Right renal pelvis (tissue), 4 donors: ENCODE measurements at places on chromosomes 7 and 10. TPM values are rescaled to one million over a fixed set of nuclear protein-coding genes. Genes with fewer than 3 reads are reported as not detected.

GRCh38 chr7:43872406-43873110 is 3.2 kb upstream of the MRPS24 start:
- DNase-seq = no peak

- no peak for DNase-seq
Measured at GRCh38 chr7:41501006-41501405, 201.9 kb downstream of the INHBA start.

The SLC39A12 gene
- polyA plus RNA-seq = not detected

The TECTB gene
- polyA plus RNA-seq = not detected

DNA sequence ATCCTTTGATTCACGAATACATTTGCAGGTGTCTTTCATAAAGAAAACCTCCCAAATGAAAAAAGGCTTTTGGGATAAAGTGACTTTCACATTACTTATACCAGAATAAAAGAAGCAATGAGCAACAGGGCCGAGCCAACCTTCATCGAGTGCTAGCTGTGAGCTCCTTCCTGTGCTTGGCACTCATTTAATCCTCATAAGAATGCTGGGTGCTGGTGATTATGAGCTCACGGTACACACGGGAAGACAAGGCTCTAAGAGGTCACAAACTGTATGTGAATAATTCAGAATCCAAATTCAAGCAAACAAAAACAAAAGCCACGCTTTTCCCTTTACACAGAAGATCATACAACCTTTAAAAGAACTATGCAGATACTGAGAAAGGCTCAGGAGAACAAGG is 156.2 kb downstream of the COBL start:
- no peak for DNase-seq

- DNase-seq = peak; percentile 85
Measured at GRCh38 chr10:63713191-63714144, 192.3 kb downstream of the REEP3 start.

The TSPAN13 gene
- 35.3 TPM for polyA plus RNA-seq

The OR13A1 gene
- 0.09 TPM for polyA plus RNA-seq

- DNase-seq = no peak
Measured at GRCh38 chr10:29798921-29799690, 164.3 kb upstream of the SVIL start.

The GDF2 gene
- polyA plus RNA-seq = not detected

- DNase-seq = no peak
Measured at GRCh38 chr10:72152286-72152685, 63.5 kb upstream of the ANAPC16 start.

GRCh38 chr7:96548664-96549063 is 161.0 kb downstream of the SEM1 start:
- no peak for DNase-seq

The AKR1C2 gene
- polyA plus RNA-seq = 5.9 TPM

GRCh38 chr7:100430493-100431285 is 1.1 kb downstream of the MEPCE start:
- no peak for DNase-seq

The ICA1 gene
- polyA plus RNA-seq = 21.3 TPM

DNA sequence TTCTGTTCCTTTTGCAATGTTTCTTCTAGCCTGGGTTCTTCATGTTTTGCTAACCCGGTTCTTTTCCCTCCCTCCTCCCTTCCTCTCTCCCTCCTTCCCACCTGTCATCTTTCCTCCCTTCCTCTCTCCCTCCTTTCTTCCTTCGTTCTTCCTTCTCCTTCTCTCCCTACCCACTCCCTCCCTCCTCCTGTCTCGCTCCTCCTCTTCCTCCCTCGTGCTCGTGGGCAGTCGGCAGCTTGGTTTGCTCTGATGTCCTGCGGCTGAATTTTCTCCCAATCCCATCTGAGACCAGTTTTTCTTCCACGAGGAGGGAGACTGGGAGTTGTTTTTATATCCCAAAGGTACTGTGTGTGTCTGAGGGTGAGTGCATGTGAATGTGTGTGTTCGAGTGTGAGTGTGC is 43.6 kb upstream of the DIP2C start:
- no peak for DNase-seq

GRCh38 chr7:25976630-25977029 is 175.4 kb upstream of the NFE2L3 start:
- no peak for DNase-seq

DNA sequence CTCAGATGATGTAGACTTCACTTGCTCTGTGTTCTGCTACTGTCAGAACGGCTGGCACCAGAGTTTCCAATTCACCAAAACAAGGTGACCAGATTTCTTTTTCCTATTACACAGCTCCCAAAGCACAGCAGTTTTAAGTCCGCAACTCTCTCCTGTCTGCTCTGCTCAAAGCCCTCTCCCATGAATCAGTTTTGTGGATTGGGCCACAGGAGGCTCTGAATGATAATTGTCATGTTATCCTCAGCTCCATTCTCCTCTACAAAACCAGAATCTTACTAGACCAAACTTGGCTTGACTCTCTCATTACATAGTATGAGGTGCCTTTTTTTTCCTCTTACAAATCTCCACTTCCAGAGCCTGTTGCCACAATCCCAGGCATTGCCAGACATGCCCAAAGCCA is 223.5 kb downstream of the SNX13 start:
- DNase-seq = no peak

GRCh38 chr7:151875942-151876898 is 695 bp downstream of the PRKAG2 start:
- no peak for DNase-seq

DNA sequence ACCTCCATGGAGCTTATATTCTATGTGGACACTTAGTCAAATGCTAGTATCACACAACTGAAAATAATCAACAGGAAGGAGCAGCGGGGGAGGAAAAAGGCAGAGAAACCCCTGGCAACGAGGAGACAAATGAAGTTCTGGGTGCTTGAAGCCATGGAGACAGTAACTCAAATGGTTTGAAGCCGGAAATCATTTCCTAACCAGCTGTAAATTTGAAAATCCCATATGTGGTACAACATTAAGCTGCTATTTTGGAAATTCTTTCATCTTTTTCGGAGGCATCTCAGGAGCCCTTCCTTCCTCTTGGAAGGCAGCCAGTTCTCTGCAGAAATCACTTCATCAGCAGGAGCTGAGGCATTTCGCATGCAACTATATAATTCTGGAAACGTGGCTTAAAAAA is 91.4 kb downstream of the PPP1R3C start:
- no peak for DNase-seq

The HTR5A gene
- polyA plus RNA-seq = not detected

DNA sequence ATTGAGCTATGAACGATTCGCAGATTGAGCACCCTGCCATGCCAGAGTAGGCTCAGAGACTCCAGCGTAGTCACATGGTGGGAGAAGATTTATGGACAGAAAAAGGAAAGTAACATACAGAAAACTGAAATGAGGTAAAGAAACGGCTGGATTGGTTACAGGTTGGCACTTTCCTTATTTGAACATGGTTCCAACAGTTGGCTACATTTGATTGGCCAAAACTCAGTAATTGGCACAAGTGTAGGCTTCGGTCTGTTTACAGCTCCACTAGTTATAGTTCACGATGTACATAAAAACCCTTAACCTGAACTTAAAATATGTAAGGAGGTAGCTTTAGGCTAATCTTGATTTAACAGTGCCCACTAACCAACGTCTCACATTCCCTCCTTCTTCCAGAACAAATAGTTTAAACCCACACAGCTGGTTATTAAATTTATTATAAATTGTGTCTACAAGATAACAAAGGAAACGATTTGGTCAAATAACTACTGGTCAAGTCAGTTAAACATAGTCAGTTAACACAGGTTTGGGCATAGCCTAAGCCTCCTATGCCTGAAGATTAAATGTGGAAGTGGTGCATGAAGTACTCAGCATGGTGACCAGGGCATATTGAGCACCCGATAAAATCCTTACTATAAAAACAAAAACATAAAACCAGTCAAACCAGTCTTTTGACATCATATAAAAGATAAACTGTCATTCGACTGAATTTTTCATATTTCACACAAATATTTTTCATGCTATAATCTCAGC is 17.9 kb upstream of the MTERF1 start:
- no peak for DNase-seq

GRCh38 chr7:117673367-117673766 is 193.5 kb downstream of the CFTR start:
- DNase-seq = no peak

The SFTPA1 gene
- not detected for polyA plus RNA-seq

- DNase-seq = no peak
Measured at GRCh38 chr7:158431055-158431940, 156.3 kb downstream of the PTPRN2 start.

GRCh38 chr7:47420122-47420780 is 161.7 kb downstream of the TNS3 start:
- no peak for DNase-seq

DNA sequence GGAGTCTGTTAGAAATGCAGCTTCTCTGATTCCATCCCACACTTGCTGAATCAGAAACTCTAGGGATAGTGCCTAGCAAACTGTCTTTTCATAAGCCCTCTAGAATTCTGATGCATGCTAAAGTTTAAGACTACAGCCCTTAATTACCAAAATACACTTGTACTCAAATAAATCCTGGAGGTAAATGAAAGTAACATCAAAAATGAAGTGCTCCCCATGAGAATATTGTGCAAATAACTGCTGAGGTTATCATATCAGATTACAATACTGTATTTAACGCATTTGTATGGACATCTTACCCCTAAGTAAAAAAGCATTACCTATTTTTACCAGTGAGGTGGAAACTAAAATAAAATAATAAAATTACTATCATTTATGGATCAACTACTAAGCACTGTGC is 104.7 kb downstream of the CHCHD3 start:
- no peak for DNase-seq

DNA sequence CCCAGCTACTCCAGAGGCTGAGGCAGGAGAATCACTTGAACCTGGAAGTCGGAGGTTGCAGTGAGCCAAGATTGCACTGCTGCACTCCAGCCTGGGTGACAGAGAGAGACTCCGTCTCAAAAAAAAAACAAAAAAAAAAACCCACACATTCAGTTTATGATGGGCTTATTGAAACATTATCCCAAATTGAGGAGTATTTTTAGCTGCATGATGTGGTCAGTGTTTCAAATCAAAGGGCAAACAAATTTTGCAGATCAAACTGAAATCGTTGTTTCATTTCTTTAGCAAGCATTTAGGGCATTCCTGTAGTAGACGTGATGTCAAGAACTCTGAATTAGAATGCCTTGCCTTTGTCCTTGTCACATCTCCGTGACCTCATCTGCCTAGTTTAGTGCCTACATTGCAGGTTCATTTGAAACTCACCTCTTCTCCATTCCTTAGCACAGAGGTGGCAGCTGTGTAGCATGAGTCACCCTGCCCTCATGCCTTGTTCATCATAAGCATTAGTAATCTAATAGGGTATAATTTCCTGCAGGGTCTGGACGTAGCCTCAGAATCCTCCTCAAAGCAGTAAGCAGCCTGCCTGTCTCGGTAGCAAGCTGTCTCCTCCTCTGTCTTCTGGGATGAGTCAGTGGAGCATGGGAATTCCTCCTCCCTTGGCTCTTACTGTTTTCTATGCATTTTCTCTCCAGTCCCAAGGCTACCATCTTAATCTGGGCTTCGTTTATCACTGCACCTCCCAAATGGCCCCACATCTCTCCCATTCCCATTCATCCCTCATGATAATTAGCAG is 73.8 kb downstream of the CUL1 start:
- DNase-seq = no peak

DNA sequence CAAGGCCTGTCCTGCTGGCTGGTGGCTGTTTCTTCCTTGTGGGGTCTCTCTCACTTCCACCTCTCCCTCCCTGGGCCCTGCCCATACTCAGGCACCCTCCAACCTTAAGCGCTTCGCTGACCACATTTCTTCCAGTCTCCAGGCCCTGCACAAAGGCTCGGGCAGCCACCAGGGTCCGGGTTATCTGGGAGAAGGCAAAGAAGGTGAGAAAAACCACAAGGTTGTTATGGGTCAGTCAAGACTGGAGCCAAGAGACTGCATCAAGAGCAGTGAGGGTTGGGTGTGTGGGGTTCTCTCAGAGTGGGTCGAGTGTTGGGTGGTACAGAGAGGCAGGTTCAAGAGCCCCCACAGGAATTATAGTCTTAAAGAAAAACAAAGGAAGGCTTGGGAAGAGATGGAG is 2.6 kb downstream of the GPC2 start:
- no peak for DNase-seq

DNA sequence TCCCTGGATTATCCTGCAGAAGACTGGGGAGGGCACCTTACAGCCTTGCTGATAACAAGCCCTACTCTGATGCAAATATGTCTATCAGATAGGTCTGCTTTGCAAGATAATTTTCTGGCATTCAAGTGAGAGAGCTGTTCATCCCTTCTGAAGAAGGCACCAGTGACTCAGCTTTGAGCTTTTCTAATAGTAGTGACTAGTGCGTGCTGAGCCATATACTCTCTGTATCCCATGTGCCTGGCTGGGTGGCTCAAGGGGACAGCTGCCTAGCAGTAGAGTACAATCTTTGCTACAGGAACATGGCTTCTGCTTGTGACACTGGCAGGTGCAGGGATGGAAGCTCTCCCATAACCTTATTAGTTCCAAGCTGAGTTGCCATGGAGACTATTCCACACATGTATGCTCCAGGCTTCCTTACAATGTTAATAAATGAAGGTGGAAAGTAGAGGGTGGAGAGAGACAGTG is 35.0 kb upstream of the ABCB4 start:
- DNase-seq = no peak

The C10orf105 gene
- polyA plus RNA-seq = 0.09 TPM

The CPA4 gene
- 0.11 TPM for polyA plus RNA-seq

The SEMA3A gene
- polyA plus RNA-seq = 15.6 TPM

The RADIL gene
- 1.9 TPM for polyA plus RNA-seq

- no peak for DNase-seq
Measured at GRCh38 chr10:101000127-101000914, 713 bp downstream of the LZTS2 start.

The ITIH5 gene
- polyA plus RNA-seq = 26.5 TPM

The GIMAP7 gene
- 17.2 TPM for polyA plus RNA-seq

- no peak for DNase-seq
Measured at GRCh38 chr7:139943401-139943800, 114.3 kb downstream of the TBXAS1 start.

The EPO gene
- 0.08 TPM for polyA plus RNA-seq

GRCh38 chr10:49134327-49134726 is 506 bp upstream of the FAM170B start:
- no peak for DNase-seq

- DNase-seq = no peak
Measured at GRCh38 chr10:116909307-116909706, 60.0 kb downstream of the ENO4 start.

DNA sequence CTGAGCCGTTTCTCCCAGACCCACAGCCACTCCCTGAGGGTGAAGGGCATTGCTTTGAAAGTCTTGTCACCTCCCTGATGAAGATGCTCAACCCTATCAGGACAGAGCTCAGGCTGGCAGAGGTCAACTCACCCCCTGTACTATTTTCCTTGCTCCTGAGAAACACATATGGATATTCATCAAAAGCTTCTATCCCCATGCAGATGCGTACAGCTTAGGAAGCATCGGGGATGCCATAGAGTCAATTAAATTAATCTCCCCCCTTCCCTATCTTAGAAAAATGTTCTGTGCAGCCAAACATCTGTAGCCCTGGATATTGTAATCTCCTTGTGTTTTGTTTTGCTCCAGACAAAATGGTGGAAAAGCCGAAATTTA is 67.2 kb downstream of the EMX2 start:
- DNase-seq = no peak

- no peak for DNase-seq
Measured at GRCh38 chr10:13395540-13395939, 47.4 kb upstream of the SEPHS1 start.

The AGR3 gene
- 2.2 TPM for polyA plus RNA-seq

The MMD2 gene
- 0.10 TPM for polyA plus RNA-seq
